Prostate gland (tissue), 2 donors: ENCODE measurements at places on chromosomes 13 and 19.
A peak's percentile ranks its signal among the peaks of the same experiment; 100 is the strongest.

- no peaks in the 10 kb centered on the region for H3K36me3 ChIP-seq
- no peak overlapping the region for H3K27ac ChIP-seq
- no peaks in the 10 kb centered on the region for H3K4me1 ChIP-seq
- H3K4me3 ChIP-seq: no peak overlapping the region
Measured at GRCh38 chr13:110978390-110978789, 63.5 kb upstream of the ANKRD10 start.

DNA sequence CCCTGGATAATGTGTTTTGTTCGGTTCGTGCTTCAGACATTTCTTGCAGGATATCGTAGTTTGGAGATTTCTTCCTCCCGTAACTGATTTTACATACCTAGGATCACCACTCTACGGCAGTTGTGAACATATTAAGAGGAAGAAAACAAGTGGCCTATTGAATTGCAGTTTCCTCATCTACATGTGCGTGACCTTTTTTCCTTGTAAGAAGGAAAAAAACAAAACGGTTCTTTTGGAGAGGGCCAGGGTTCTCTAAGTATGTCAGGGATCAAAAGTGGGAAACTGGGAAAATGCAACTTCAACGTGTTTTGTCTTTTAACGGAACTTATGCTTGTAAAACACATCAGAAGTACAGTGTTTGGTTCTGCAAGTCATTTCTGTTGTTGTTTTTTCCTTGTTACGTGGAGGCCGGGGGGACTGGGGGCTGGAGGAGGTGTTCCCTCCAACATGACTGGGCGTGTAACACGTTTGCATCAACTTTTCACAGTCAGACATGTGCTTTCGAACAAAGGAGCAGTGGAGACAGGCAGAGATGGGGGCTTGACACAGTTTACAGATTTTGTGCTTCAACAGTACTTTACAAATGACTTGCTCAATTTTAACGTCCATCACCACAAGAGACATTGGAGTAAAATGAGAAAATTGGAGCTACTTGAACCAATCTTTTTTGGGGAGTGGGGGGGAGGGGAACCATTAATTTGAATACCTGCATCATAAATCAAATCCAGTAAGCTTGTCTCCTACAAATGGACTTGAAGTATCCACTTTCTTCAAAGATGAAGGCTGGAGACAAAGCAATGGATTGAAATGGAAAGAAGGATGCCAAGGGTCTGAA, 3.8 kb downstream of the ZC3H4 start:
- H3K4me1 ChIP-seq: peaks cover 2% of the 10 kb centered on the region
- H3K4me3 ChIP-seq: peak overlapping the region; percentile 95
- DNase-seq: no peak
- peak overlapping the region; percentile 100 for H3K27ac ChIP-seq

DNA sequence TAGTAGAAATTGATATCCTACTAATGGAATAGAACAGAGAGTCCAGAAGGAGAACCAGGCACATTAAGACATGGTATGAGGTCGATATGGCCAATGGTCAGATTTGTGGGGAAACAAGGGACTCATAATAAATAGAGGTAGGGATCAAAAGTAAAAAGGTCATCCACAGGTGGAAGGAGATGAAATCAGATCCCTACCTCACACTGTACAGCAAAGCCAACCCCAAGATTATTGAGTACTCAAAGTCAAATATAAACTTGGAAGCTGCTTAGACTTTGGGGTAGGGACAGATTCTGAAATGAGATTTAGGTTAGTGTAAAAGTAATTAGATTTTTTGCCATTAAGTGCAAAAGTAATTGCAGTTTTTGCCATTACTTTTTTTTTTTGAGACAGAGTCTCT, 40.7 kb downstream of the BICRA start:
- no peak overlapping the region for H3K4me3 ChIP-seq
- H3K27ac ChIP-seq: peak overlapping the region; percentile 96
- no peaks in the 10 kb centered on the region for H3K27me3 ChIP-seq
- H3K36me3 ChIP-seq: no peaks in the 10 kb centered on the region

DNA sequence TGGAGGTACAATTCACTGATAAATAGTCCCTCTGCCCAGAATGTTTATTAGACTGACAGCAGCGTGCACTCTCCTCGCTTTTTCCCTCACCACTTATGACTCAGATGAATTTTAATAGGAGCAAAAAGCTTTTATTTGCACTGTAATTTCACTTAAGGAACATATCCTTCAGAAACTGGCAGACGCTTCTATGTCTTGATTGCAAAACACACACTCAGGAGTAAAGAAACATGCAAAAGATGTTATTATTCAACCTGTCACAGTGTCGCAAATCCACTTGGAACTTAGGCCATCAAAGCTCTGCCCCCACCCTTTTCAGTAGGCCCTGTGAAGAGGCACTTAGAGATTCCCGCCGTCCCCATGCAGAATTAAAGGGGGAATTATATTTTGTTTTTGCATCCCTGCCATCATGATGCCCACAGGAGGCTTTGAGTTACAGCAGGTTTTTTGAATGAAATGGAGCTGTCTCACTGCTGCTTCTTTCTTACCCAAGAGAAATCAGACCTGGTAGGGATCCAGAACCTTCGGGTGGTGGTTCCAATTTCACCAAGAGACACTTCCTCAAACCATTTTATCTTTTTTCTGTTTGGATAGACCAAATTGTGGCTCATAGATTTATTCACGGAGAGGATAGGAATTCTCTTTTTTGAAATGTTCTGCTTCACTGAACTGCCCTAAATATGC, 74.5 kb downstream of the GGACT start:
- H3K4me1 ChIP-seq: no peaks in the 10 kb centered on the region
- H3K36me3 ChIP-seq: no peaks in the 10 kb centered on the region
- no peaks in the 10 kb centered on the region for H3K27me3 ChIP-seq
- no peak for DNase-seq

GRCh38 chr13:20711301-20712044, 8.0 kb downstream of the IL17D start:
- DNase-seq: no peak
- H3K36me3 ChIP-seq: no peaks in the 10 kb centered on the region
- H3K27ac ChIP-seq: no peak overlapping the region
- H3K27me3 ChIP-seq: no peaks in the 10 kb centered on the region

- H3K27ac ChIP-seq: no peak overlapping the region
- no peak for DNase-seq
- no peaks in the 10 kb centered on the region for H3K27me3 ChIP-seq
- no peaks in the 10 kb centered on the region for H3K36me3 ChIP-seq
- H3K4me1 ChIP-seq: peaks cover 14% of the 10 kb centered on the region
Measured at GRCh38 chr19:45103156-45103507, 10.2 kb downstream of the PPP1R37 start.
